Small intestine (tissue), 16 donors: ENCODE measurements at places on chromosomes 5 and 9. TPM values are rescaled to one million over a fixed set of nuclear protein-coding genes. Genes with fewer than 3 reads are reported as not detected.

DNA sequence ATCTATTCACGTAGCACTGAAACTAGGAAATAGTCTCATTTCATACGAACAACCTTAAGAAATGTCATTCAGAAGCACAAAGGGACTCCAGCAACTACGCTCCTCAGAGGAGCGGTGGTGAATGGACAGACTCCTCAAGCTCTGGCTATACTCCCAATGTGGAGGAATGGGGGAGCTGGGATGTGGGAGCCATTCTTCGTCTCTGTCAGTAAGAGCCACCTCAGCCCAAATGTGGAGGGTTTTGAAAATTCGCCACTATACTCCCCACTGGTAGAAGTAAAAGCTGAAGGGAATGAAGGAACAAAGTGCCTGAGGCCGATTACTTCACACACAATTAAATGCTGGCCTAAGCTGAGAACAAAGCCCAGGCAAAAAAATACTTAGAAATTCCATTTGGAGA is 96.3 kb downstream of the ADAMTS12 start:
- no peaks in the 10 kb centered on the region for H3K36me3 ChIP-seq
- H3K27me3 ChIP-seq: no peaks in the 10 kb centered on the region
- H3K4me3 ChIP-seq: no peak overlapping the region

DNA sequence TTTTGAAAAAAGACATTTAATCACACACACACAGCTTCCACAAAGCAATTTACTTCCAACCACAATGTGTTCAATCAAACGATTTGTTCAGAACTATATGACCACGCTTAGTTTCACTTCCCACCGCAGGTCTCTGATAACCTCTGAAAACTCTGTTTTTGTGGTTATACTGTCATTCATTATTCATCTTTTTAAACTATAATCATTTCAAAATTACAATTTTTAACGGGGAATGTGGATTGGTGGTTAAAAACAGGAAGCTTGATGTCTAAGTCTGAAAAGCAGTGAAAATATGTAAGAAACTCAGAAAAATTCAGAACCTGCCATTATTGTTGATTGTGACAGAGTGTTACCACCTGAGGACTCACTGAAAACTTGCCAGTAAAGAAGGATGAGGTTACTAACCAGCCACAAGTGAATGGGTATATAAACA is 12.7 kb upstream of the TMEM174 start:
- no peak overlapping the region for H3K4me3 ChIP-seq
- H3K4me1 ChIP-seq: no peaks in the 10 kb centered on the region
- no peaks in the 10 kb centered on the region for H3K36me3 ChIP-seq
- no peak for DNase-seq
- no peaks in the 10 kb centered on the region for H3K27me3 ChIP-seq

The CATSPER3 gene
- 1.4 TPM for polyA plus RNA-seq

GRCh38 chr5:68139611-68140441 is 75.7 kb upstream of the PIK3R1 start:
- H3K27me3 ChIP-seq: no peaks in the 10 kb centered on the region
- no peak for DNase-seq
- H3K4me1 ChIP-seq: peaks cover 3% of the 10 kb centered on the region
- H3K4me3 ChIP-seq: no peak overlapping the region
- no peak overlapping the region for H3K27ac ChIP-seq

- H3K4me3 ChIP-seq: no peak overlapping the region
- no peaks in the 10 kb centered on the region for H3K36me3 ChIP-seq
- H3K4me1 ChIP-seq: no peaks in the 10 kb centered on the region
- no peaks in the 10 kb centered on the region for H3K27me3 ChIP-seq
- no peak for DNase-seq
Observed at GRCh38 chr9:107778661-107779060, 289.1 kb upstream of the KLF4 start.

- no peak for DNase-seq
- H3K36me3 ChIP-seq: no peaks in the 10 kb centered on the region
- peaks cover 4% of the 10 kb centered on the region for H3K4me1 ChIP-seq
- H3K27me3 ChIP-seq: no peaks in the 10 kb centered on the region
- H3K27ac ChIP-seq: no peak overlapping the region
- H3K4me3 ChIP-seq: no peak overlapping the region
Observed at GRCh38 chr9:70567511-70567910, 153.1 kb upstream of the KLF9 start.

DNA sequence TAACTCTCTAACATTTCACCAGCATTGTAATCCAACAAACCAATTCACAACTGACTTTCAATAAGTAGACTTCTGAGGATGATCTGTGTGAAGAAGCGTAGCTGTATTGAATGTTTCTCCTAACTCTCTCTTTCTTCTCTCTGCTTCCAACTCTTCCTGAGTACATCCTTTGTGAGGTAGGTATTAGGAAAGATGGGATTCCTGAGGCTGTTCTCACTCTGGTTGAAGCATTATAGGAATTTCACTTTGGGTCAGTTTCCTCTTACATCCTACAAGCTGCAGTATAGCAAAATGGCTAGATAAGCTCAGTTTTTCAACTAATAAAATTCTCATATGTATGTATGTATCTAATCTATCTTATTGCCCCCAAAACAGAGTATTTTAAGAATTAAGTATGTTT is 702.8 kb downstream of the CETN3 start:
- H3K27ac ChIP-seq: no peak overlapping the region
- H3K4me1 ChIP-seq: no peaks in the 10 kb centered on the region

GRCh38 chr5:149202910-149203451 is 61.7 kb downstream of the ABLIM3 start:
- peaks cover 3% of the 10 kb centered on the region for H3K27me3 ChIP-seq
- no peak overlapping the region for H3K27ac ChIP-seq
- no peak for DNase-seq
- no peaks in the 10 kb centered on the region for H3K4me1 ChIP-seq

The WDR36 gene
- 7.8 TPM for polyA plus RNA-seq

GRCh38 chr5:14753947-14754346 is 89.4 kb downstream of the OTULIN start:
- H3K36me3 ChIP-seq: peaks cover 2% of the 10 kb centered on the region
- no peaks in the 10 kb centered on the region for H3K27me3 ChIP-seq
- no peak for DNase-seq

The CD74 gene
- 792 TPM for polyA plus RNA-seq

The NR3C1 gene
- polyA plus RNA-seq: 13.7 TPM

DNA sequence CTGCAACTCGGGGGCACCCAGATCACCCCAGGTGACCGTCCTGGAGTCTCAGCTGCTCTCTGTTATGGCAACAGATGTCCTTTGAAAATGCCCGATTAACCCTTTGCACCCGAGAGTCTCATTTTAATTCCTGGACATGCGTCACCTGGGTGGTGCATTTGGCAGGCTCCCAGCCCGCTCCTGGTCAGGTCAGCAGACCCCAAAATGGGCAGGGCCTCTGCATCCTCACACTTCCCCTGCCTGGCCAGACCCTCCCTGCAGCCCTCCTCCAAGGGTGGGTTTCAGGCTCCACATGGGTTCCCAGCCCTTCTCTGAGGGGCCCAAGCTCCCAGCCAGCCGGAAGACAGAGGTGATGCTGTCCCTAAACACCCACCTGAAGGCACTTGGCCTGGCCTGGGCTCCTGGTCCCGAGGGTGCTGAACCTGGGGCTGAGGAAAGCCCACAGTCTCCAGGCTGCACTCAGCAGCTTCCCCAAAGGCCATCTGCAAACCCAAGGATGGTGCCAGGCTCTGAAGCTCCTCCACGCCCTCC is 69.4 kb downstream of the PSMB7 start:
- H3K27ac ChIP-seq: no peak overlapping the region
- no peak overlapping the region for H3K4me3 ChIP-seq
- peaks cover 9% of the 10 kb centered on the region for H3K36me3 ChIP-seq
- H3K27me3 ChIP-seq: no peaks in the 10 kb centered on the region

DNA sequence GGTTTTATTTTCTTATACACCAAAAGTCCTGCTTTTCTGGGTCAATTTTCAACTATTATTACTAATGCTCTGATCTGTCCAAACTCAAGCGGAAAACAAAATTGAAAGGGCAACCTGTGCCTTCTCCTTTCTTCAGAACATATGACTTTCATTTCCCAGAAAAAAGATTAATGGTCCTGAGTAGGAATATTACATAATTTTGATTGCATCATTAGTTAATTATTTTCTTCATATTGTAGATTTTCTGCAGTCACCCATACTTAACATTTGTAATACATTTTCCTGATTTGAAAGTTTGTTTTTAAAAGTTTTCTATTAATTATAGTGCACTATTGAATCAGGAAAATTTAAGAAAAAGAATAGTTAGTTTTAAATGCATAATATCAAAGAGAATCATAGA is 1.7 kb upstream of the PCDHB8 start:
- H3K4me1 ChIP-seq: no peaks in the 10 kb centered on the region
- no peaks in the 10 kb centered on the region for H3K27me3 ChIP-seq
- no peak overlapping the region for H3K4me3 ChIP-seq
- no peak for DNase-seq
- H3K36me3 ChIP-seq: no peaks in the 10 kb centered on the region

The SLC27A6 gene
- 0.50 TPM for polyA plus RNA-seq

GRCh38 chr5:160621526-160621925 is 199.9 kb downstream of the PTTG1 start:
- peaks cover 30% of the 10 kb centered on the region for H3K4me1 ChIP-seq
- no peak for DNase-seq
- no peaks in the 10 kb centered on the region for H3K27me3 ChIP-seq
- peaks cover 4% of the 10 kb centered on the region for H3K36me3 ChIP-seq

The ZNF169 gene
- polyA plus RNA-seq: 8.0 TPM

- H3K27ac ChIP-seq: no peak overlapping the region
- no peak overlapping the region for H3K4me3 ChIP-seq
- no peaks in the 10 kb centered on the region for H3K27me3 ChIP-seq
- no peak for DNase-seq
- no peaks in the 10 kb centered on the region for H3K4me1 ChIP-seq
- H3K36me3 ChIP-seq: no peaks in the 10 kb centered on the region
Observed at GRCh38 chr5:145244251-145244650, 590.9 kb downstream of the PRELID2 start.
